ENCODE measurements at places on chromosomes 3 and 15.

GRCh38 chr3:57682284-57682683 lies 10.6 kb downstream of the DENND6A start:
- no peak for DNase-seq

- DNase-seq: no peak
Observed at GRCh38 chr3:852033-852432, 240.8 kb upstream of the CNTN6 start.

- DNase-seq: no peak
Observed at GRCh38 chr3:171875923-171876412, 32.8 kb downstream of the TMEM212 start.

DNA sequence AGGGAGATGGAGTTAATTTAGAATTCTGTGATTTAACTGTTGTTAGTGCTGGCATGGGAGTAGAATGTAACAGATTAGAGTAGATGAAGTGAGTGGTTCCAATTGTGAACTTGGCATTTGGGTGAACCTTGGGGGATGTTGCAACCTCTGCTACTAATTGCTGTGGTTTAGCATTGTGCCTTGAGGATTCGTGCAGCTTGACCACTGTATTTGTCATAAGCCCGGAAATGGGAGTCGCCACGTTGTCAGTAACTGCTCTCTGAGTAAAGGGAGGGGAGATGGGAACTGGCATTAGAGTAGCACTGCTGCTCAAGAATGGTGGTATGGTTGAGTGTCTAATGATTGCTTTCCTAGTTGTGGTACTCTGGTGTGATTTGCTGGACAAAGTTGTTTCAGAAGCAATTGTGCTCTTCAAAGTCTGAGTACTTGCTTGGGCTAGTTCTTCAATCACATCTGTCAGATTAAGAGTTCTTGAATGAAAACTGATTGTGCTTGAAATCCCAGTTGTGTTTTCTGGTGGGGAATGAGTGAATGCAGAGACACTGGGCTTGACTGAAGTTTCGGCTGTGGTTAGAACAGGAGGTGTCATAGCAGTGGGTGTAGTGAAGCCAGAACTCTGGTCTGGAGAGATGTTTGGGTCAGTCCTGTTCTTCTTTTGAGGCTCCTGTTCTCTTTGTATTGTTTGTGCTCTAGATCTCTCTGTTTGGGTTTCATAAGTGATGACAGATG lies 15.4 kb downstream of the IGSF10 start:
- no peak for DNase-seq

DNA sequence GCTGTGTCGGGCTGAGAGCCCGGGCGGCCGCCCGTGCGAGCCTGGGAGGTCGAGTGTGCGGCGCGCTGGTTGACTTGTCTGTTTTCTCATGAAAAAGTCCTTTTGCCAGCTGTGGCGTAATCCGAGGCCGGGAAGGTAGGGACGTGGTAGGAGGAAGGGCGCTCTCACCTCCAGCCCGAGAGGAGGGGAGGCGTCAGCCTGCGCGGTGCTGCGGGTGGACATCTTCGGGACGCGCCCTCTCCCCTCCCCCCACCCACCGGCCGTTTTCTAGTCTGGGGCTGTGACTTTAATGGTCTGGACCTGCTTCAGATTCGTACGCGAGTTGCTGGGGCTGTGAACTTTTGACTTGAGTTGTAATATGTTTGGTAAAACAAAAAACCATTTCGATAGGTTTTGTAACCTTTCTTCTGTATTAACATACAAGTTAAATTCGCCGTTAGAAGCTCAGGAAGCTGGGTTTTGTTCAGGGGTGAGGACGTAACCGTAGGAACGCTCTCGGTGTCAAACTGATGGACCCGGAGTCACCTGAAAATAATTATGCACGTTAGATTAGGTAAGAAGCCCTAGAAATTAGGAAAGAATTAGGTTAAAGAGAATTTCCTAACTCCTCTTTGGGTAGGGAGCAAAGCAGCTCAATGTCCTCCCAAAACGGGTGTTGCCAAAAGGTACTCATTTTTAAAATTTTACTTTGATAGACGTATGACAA lies 762 bp downstream of the NCK1 start:
- DNase-seq: peak; percentile 29

DNA sequence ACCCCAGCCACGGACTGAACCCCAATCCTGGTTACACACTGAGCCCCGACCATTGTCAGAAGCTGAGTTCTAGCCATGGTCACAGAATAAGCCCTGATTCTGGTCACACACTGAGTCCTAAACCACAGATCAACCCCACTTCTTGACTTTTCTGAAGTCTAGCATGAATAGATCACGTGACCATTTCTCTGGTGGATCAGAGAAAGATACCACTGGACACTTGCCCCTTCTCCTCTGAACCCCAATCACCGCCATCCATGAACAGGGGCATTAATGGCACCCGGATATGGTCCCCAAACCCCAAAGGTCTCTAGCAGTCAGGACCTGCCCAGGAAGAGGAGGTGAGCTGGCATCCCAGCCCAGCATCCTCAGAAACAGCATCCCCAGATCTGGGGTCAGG lies 9.1 kb downstream of the HCN4 start:
- DNase-seq: no peak

DNA sequence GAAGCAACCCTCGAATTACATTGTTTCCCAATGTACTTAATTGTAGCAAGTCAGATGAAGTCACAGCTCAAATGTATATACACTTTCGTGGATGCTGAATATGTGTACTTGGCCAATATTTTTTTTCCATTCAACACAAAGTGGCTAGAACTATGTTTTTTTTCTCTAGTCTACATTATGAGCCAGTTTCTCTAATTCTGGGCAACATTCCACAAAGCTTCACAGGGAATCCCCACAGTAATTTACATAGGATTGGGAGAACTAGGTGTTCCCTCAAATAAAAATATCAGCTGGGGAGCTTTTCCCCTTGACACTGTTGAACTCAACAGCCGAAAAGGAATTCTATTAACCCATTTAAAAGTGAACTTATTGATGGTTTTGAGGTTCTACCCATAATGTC lies 493.1 kb downstream of the MECOM start:
- DNase-seq: no peak

DNA sequence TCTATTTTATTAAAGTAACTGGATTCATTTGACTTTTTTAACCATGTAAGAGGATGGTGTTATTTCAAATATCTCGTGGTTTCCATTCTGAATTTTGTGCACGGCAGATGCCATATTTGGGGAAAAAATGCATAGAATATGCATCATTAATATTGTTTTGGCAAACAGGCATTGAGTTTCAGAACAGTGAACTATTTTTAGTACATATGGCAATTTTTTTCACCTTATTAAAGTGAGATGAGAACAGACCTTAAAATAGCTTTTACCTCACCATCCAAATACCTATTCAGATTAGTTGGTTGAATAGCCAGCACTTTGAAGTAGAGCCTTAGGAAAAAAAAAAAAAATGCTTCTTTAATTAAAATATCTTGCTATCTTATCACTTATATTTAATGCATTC lies 117.3 kb upstream of the FLNB start:
- DNase-seq: no peak

- no peak for DNase-seq
Observed at GRCh38 chr15:71542836-71543235, 267.5 kb upstream of the NR2E3 start.

DNA sequence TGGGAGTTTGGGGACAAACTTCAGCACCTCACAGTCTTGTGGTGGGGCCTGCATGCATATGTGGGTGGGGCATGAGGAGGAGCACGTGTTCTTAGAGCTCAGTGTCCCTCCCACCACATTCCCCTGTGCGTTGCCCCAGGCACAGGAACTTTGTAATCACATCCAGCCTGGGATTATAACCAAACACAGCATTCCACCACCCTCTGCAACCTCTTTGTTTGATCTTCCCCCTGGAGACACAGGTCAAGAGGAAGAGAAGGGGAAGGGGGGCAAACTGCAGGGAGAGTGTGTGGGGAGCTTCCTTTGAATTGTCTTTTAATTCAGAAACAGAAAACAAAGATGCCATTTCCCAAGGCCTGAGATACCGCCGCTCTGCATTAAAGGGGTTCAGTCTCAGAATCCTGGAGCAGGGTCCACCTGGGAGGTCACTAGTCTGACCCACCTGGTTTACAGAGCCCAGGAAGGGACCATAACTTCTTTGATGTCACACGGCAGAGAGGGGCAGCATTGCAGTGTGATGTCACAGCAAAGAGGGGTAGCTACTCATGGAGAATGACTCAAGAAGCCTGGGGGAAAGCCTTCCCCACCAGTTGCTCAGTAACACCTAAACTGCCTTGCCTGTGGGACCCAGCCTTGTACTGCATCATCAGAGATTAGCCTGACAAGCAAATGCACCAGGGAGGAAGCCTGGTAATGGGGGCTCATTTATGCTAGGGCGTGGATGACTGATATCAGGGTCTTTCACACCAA lies 106.3 kb upstream of the RNU6-1 start:
- no peak for DNase-seq

- DNase-seq: no peak
Observed at GRCh38 chr3:117856354-117856753, 1146.8 kb downstream of the TUSC7 start.

DNA sequence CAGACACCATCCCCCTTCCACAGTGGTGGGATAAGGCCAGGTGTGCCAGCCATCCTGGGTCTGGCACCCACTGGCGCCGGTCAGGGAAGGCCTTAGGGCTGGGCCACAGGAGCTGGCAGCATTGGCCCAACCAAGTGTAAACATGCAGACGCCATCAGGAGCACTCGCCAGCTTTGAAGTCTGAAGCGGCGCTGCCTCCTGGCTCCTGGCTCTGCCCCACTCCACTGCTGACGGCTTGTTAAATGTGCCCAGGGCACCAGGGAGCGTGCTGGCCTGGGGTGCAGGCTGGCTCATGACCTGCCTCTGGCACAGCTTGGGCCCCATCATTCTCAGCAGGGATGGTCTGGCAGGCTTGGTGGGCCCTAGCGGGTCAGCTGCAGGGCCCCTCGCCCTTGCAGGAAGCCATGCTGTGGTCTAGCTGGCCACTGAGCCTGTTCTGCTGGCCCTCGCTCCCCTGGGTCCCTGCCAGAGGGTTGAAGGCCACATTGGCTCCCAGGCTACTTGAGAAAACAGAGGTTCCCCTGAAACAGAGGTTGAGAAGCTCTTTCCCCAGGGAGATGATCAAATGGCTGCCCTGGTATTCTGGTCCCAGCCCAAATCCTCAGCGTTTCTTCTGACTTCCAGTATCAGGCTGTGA lies 116.6 kb downstream of the DNAJB8 start:
- no peak for DNase-seq

DNA sequence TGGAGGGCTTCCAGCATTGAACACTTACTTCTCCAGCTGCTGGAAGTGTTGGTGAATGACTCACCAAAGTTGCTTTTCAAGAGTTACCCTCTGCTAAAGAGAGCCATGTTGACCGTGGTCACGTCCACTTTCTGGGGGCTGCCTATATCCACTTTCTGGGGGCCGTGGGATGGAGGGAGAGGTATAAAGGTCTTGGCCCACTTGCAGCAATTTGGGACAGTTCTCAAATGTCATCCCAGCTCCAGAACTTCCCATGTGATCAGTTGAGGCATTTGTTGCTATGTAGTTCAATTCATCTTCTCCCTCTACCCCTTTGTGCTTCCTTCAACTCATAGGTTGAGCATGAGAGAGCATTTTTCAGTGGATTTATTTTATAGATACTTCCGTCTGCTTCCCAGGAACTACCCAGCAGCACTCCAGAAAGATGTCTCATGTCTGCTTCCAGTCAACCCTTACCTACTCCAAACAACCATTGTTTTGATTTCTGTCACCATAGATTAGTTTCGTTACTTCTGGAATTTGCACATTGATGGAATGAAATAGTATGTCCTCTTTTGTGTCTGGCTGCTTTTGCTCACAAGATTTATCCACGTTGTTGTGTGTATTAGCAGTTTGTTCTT lies 130.6 kb downstream of the TCF12 start:
- no peak for DNase-seq

- no peak for DNase-seq
Observed at GRCh38 chr3:73563896-73564582, 60.7 kb downstream of the PDZRN3 start.

GRCh38 chr15:74960995-74961588 lies 4.5 kb upstream of the RPP25 start:
- DNase-seq: no peak

DNA sequence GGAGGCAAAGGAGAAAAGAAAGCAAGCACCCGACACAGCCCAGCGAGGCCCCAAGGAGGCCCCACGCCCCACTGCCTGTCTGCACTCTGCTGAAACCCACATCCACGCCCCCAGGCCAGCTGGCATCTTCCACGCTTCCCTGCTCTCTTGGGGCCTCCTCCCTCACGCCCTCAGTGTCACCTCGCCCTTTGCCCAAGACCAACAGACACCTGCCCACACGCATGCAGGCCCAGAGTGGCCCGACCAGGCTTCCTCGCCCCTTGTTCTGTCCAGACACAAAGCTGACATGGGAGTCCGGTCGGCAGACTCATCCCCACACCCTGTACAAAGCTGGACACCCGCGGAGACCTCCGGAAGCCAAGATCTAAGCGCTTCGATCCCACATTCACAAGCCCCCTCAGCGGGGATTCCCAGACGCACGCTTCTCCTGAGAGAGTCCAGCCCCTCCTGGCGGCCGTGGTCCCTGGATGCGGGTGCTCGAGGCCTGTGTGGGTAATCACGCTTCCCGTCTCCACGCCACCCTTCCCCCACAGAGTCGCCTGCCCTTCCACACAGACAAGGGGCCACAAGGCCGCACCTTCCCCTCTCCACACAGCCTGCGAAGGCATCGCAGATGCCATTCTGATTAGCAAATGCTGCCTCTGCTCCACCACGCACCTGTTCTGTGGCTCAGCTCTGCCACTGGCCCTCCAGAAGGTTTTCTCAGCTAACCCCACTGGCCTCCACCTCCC lies 176.6 kb downstream of the XXYLT1 start:
- no peak for DNase-seq

- no peak for DNase-seq
Observed at GRCh38 chr3:32398531-32398930, 6.9 kb downstream of the CMTM7 start.

- no peak for DNase-seq
Observed at GRCh38 chr3:81799403-81799802, 38.0 kb upstream of the GBE1 start.

- DNase-seq: no peak
Observed at GRCh38 chr3:141578202-141578973, 91.6 kb downstream of the RASA2 start.

DNA sequence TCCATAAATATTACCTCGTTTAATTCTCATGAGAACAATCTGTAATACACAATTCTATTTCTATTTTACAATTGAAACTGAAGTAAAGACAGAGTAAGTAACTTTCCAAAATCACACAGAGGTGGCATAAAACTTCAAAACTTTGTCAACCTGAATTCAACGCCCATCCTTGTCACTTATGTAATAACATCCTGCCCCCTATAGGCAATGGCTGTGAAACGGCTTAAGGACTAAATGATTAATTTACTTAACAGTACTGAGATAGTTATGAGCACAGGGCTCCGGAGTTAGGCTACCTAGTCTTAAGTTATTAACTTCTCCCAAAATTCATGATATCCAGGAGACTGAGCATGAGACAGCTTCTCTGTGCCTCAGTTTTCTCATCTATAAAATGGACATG lies 293.1 kb upstream of the CHRM5 start:
- DNase-seq: no peak

DNA sequence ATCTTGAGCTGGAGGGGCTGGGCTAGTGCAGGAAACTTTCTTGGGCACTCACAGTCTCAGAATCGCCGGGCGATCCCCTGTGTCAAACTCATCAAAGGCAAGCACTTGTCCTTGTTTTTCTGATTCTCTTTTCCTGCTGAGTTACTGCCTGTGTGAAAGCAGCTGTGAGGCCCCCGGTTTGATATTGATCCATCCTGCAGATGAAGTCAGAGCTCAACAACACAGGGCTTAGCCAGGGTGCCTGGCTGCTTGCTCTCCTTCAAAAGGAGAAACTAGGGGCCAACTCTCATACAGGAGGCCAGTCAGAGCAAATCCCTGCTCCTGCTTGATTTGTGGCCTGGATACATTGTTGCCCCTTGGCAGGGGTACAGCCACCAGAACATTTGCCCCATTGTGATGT lies 22.9 kb downstream of the CLSTN2 start:
- DNase-seq: no peak
